ENCODE measurements at places on chromosomes 13 and 19. TPM values are rescaled to one million over a fixed set of nuclear protein-coding genes. Genes with fewer than 3 reads are reported as not detected.

INSL3 gene
- 0.31 TPM for total RNA-seq

PCDH17 gene
- not detected for total RNA-seq

ARRDC5 gene
- total RNA-seq: not detected

ADM5 gene
- total RNA-seq: 6.0 TPM

CRB3 gene
- 3.9 TPM for total RNA-seq

CDC42EP5 gene
- 0.17 TPM for total RNA-seq

APOC4 gene
- not detected for total RNA-seq

MBD3L2 gene
- not detected for total RNA-seq

ZNF493 gene
- 0.55 TPM for total RNA-seq

GDF15 gene
- 31.0 TPM for total RNA-seq

PDE4A gene
- 4.5 TPM for total RNA-seq

KCNJ14 gene
- 1.5 TPM for total RNA-seq

HNRNPA1L2 gene
- total RNA-seq: 5.3 TPM

ZNF154 gene
- not detected for total RNA-seq

ZIC5 gene
- total RNA-seq: 2.5 TPM

KLK6 gene
- 0.28 TPM for total RNA-seq

DLEU7 gene
- total RNA-seq: not detected

GNG7 gene
- total RNA-seq: 0.08 TPM

SHD gene
- total RNA-seq: not detected

DOHH gene
- total RNA-seq: 15.6 TPM

SBK3 gene
- 1.6 TPM for total RNA-seq

ZNF829 gene
- 0.37 TPM for total RNA-seq

ZNF302 gene
- total RNA-seq: 11.9 TPM

CGB1 gene
- not detected for total RNA-seq

PLPPR3 gene
- 4.8 TPM for total RNA-seq

TYROBP gene
- not detected for total RNA-seq

PCID2 gene
- total RNA-seq: 38.1 TPM

PSG6 gene
- total RNA-seq: not detected

LRFN3 gene
- total RNA-seq: 23.2 TPM

ATP12A gene
- not detected for total RNA-seq

CYP4F2 gene
- total RNA-seq: 0.14 TPM

ZNF563 gene
- total RNA-seq: not detected

ZNF441 gene
- total RNA-seq: not detected

C1QTNF9B gene
- total RNA-seq: not detected

PRRG2 gene
- total RNA-seq: 0.93 TPM

C19orf73 gene
- 1.6 TPM for total RNA-seq

FCAR gene
- total RNA-seq: not detected

KLK12 gene
- not detected for total RNA-seq

SHISA7 gene
- not detected for total RNA-seq

ZNF99 gene
- not detected for total RNA-seq

GARIN5B gene
- total RNA-seq: 0.14 TPM

Measured in A549 treated with GW870086 at 1 μM for 4 hours (cell line).